Ascending aorta (tissue), 2 donors: ENCODE measurements at places on chromosomes 7 and 10.
A peak's percentile ranks its signal among the peaks of the same experiment; 100 is the strongest.

DNA sequence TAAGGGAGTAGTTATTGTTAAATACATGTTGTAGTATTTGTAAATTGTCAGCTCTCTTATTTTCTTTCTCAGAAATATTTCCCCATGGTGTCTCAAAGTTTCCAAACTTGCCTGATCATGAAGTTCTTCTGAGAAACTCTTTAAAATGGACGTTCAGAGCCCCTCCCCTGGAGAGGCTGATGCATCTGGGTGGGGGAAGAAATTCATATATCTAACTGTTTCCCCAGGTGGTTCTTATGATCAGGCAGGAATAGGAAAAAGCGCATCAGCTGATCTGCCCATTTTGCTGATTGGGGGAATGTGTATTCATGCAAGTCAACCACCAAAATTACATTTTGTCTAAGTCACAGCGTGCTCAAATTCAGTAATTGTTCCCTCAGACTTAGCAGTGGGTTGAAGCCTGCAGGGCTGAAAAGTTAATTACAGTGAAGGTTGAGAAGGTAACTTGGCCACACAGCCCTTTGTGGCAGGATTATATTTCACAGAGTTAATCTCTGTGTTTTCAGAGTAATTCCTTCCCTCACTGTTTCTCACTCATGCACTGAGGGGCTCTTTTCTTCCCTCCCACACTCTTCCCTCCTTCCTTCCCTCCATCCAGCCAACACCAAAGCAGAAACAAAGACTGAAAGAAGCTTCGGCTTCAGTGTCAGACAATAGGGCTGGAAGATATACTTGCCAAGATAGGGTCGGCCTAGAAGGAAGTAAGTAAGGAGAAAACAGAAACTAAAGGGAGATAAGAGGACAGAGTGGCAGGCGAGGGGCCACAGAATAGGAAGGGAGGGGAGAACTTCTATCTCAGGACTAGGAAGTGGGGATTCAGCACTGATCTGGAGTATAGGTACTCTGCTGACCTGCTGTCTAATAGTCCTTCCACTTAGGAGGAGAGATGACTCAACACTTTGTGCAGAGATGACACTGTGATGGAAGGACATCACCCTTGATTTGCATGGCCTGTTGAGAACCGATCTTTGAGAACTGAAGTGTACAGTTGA lies 50.5 kb upstream of the STARD3NL start:
- no peak for DNase-seq

DNA sequence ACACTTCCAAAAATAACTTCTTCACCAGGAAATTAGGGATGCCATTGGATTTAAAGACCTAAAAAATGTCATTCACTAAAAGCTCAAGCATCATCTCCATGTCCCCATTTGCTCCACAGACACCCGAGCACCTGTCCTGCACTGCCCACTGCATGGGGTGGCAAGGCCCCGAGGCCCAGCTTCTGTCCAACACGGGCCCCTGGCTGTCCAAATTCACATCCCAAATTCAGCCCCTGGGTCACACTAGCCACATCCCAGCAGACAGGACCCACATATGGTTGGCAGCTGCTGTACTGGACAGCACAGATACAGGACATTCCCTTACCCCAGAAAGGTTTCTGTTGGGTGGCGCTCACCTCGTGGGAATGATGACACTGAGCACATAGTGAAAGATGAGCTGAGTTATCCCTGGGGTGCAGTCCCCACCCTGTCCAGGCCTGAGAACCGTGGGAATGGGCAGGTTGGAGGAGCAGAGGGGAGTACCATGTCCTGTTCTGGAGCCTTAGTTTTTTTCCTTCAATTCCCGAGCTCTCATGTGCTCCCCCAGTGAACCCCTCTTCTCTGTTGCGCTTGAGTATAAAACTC lies 55.3 kb downstream of the CSGALNACT2 start:
- DNase-seq, result no peak

- no peak for DNase-seq
These were observed 97.9 kb downstream of the DNAJB6 start for GRCh38 chr7:157434701-157435100.

DNA sequence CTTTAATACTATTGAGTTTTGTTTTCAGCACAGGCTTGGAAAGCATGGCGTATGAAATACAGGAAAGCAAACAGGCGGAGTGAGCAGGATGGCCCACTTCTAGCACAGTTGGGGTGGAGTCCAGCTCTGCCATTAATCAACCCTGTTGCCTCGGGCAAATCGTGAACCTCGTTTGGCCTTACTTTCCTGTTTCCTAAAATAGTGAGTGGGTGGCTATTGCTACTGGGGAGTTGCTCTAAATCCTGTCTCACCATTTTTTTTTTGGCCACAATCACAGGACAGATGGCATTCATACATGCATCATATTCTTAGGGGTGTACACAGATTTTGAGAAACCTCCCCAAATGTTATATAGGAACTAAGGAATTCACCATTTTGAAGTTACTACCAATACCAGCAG lies 157.8 kb downstream of the ANLN start:
- no peak for DNase-seq

DNA sequence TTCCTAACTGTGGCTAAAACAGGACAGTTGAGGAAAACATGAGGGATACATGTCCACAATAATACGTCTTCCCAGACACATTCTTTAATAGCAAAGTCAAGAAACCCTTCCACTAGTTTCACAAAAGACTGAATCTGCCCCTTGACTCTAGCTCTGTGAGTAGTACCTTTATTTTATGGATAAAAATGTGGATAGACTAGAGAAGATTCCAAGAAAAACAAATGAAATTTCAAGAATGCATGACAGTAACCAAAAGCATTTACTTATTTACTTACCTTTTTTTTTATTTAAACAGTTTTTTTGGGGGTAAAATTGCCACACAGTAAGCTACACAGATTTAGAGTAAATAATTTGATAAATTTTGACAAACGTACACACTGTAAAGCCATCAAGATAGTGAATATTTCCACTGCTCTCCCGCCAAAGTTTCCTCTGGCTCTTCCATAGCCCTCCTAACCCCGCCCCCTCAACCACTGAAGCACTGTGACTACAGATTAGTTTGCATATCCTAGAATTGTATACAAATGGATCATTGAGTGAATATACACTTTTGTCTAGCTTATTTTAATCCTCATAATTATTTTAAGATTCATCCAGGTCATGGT lies 420.4 kb upstream of the ZMIZ1 start:
- no peak for DNase-seq

DNA sequence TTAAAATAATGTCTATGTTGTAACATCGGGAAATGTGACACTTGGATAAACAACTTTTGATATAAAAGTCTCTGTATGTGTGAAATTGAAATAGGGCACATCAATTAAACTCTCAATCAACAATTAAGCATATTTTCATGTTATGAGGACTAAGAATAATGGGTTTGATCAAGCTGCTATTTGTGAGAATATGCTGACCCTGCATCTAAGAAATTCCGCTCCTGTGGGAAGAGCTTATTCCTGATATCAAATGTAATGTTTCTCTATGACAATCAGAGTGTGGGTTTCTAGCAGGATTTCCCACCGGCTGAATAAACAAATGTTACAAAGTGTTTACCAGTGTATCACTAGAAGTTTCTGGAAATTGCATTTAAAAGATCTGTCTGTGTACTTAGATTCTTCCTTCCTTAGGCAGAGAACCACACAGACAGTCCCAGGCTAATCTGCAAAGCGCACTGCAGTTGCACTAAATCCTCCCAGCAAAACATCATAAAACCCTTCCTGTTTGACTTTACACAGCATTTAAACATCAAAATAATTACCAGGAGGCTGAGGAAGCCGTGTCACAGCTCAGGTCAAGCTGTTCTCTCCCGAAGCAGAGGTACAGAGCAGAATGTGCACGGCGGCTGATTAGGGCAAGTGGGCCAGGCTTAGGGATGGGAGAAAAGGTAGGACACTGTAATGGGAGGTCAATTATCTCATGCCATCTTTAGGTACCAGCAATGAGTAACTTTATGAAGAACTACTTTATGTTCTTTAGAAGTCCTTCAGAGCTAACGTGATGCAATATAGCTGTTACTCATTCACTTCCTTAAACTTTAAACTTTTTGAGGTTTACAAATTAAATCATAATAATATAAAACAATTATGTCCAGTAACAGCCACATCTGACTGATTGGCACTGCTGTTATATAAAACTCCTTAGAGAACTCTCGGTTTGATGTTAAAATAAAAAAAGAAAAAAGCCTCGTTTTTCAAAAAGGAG lies 109.1 kb upstream of the CTTNBP2 start:
- no peak for DNase-seq

- no peak for DNase-seq
These were observed 711 bp downstream of the KIF20B start for GRCh38 chr10:89702121-89702480.

GRCh38 chr10:110192552-110192951 lies 14.9 kb upstream of the MXI1 start:
- DNase-seq, result no peak

- no peak for DNase-seq
These were observed 10.9 kb downstream of the CDHR1 start for GRCh38 chr10:84205049-84205852.

DNA sequence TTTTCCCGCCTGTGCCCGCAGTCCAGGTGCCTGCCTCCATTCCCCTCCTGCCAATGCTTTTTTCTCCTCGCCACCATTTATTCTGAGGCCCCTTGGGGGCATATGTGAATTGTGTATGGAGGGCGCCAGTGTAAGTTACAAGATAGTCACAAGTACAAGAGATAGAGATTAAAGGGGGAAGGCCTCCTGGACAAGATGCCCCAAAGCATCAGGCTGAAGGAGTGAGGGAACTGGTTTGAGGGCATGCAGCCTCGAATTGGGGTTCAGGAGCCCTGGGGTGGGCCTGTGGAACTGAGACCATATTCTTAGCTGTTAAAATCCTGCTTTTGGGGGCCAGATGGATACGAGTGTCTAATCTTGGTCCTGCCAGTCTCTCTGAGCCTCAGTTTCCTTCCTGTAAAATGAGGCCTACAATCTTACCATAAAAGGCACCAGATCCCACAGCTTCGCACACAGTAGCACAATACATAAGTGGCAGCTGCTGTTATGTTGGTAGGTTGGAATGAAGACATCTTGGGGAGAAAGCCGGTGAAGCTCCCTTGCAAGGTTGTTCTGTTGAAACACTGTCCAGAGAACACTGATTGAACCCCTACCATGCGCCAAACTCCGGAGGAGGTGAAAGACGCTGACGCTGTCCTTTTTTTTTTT lies 545 bp upstream of the COMTD1 start:
- DNase-seq, result no peak

- DNase-seq, result no peak
These were observed 163.3 kb downstream of the GRID1 start for GRCh38 chr10:86203162-86203905.

GRCh38 chr10:95389176-95389575 lies 98.4 kb upstream of the PDLIM1 start:
- no peak for DNase-seq

GRCh38 chr10:122549636-122550035 lies 10.9 kb upstream of the DMBT1 start:
- DNase-seq, result no peak

GRCh38 chr7:95609277-95609971 lies 13.1 kb upstream of the PDK4 start:
- no peak for DNase-seq

DNA sequence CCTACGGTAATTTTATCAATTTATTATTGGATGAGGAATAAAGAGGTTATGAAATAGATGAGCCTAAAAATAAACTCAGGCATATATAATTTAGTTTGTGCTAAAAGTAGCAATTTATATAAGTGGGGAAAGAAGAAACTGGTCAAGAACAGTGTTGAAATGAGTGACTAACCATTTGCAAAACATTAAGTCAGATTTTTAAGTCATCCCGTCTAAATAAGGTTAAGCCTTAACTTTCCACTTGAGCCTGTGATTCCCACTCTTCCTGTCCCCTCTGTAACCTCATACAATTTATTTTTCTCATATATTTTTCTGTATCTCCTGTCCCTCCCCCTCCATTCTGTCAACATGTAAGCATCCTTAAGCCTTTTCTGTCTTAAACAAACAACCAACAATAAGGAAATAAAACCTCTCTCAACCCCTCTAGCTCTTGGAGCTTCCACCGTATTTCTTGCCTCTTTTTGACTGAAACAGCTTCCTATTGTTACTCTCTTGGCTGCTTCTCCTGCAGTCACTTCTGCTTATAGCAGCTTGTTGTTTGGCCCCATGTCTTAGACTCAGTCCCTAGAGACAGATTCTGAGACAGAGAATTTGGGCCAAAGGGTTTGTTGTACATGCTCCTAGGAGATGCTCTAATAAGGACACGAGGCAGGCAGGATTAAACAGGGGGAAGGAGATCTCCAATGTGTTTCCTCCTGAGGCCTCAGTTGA lies 109.7 kb downstream of the GNAI1 start:
- no peak for DNase-seq

- DNase-seq, result peak; percentile 64
These were observed 96.1 kb upstream of the MKLN1 start for GRCh38 chr7:131231381-131232220.

GRCh38 chr10:121553511-121554264 lies 44.6 kb downstream of the FGFR2 start:
- no peak for DNase-seq

GRCh38 chr7:96497567-96497966 lies 175.7 kb upstream of the SLC25A13 start:
- no peak for DNase-seq

DNA sequence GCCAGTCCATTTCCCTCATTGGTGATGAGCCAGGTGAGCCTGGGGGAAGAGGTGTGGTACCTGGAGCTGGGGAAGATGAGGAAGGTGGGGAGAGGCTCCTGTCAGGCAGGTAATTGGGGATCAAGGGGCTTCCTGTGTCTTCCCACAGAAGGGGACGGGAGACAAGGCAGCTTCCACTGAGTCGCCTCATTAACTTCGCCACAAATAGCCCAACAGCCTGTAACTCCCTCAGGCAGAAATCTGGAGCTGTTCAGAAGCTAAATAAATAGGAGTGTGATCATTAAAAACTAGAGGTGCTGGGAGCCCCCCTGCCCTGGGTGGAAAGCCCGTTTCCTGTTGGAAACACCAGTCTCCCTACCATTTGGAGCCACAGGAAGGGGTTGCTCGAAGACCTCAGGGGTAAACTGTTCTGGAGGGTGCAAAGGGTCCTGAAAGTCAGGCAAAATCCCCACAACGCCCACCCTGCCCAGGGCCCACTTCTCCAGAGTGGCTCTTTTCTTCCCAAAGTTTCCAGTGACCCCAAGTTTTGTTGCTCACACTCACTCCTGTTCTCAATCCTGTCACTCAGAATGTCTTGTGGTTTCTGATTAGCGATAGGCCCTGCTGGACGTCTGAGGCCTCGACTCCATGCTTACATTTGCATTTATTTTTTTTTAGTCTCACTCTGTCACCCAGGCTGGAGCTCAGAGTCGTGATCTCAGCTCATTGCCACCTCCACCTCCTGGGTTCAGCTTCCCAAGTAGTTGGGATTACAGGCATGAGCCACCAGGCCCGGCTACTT lies 25.7 kb downstream of the UNC5B start:
- DNase-seq, result no peak

DNA sequence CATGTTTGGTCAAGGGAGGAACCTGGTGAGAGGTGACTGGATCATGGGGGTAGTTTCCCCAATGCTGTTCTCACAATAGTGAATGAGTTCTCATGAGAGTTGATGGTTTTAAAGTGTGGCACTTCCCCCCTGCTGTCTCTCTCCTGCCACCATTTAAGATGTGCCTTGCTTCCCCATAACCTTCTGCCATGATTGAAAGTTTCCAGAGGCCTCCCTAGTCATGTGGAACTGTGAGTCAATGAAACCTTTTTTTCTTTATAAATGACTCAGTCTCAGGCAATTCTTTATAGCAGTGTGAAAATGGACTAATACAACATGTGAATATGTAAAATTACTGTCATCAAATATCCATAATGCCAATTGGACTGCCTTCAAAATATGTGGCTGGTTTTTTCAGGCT lies 165.5 kb upstream of the TARP start:
- no peak for DNase-seq

GRCh38 chr7:75559976-75560365 lies 67.9 kb downstream of the SPDYE5 start:
- no peak for DNase-seq
